ENCODE measurements at places on chromosomes 5 and 9. TPM values are rescaled to one million over a fixed set of nuclear protein-coding genes. Genes with fewer than 3 reads are reported as not detected.

Gene GRIA1
- total RNA-seq, result 0.10 TPM

Gene CCT5
- total RNA-seq, result 155 TPM

Gene RABEPK
- total RNA-seq, result 12.1 TPM

Gene LCN15
- total RNA-seq, result 17.2 TPM

Gene NDUFAF2
- total RNA-seq, result 19.5 TPM

Gene MCIDAS
- total RNA-seq, result not detected

Gene CDKN2A
- 3.6 TPM for total RNA-seq

Gene ECSCR
- total RNA-seq, result 7.9 TPM

Gene NR5A1
- total RNA-seq, result not detected

Gene INSL6
- not detected for total RNA-seq

Gene C9orf50
- not detected for total RNA-seq

Gene FUBP3
- 56.5 TPM for total RNA-seq

Gene SERF1B
- 37.4 TPM for total RNA-seq

Gene PCAT7
- 0.60 TPM for total RNA-seq

Gene GFI1B
- total RNA-seq, result 2.6 TPM

Gene TCOF1
- 17.3 TPM for total RNA-seq

Gene MAP1B
- 6.5 TPM for total RNA-seq

Gene IGIP
- total RNA-seq, result 25.1 TPM

Gene NR2F1-AS1
- total RNA-seq, result 5.7 TPM

Gene CDO1
- 3.0 TPM for total RNA-seq

Gene CCDC171
- total RNA-seq, result 4.5 TPM

Gene PCDHB16
- total RNA-seq, result 0.49 TPM

Gene C9orf85
- 17.0 TPM for total RNA-seq

Gene ERCC8
- total RNA-seq, result 8.2 TPM

Gene CCL27
- total RNA-seq, result not detected

Gene SPATA9
- total RNA-seq, result 0.39 TPM
